ENCODE measurements at places on chromosomes 11 and 22. TPM values are rescaled to one million over a fixed set of nuclear protein-coding genes. Genes with fewer than 3 reads are reported as not detected.

- DNase-seq = no peak
These were observed 130.7 kb downstream of the SNX19 start for GRCh38 chr11:130785380-130786116.

- no peak for DNase-seq
These were observed 98.5 kb upstream of the RTL6 start for GRCh38 chr22:44596396-44597125.

GRCh38 chr11:133910101-133910500 is 46.7 kb downstream of the IGSF9B start:
- DNase-seq = no peak

DNA sequence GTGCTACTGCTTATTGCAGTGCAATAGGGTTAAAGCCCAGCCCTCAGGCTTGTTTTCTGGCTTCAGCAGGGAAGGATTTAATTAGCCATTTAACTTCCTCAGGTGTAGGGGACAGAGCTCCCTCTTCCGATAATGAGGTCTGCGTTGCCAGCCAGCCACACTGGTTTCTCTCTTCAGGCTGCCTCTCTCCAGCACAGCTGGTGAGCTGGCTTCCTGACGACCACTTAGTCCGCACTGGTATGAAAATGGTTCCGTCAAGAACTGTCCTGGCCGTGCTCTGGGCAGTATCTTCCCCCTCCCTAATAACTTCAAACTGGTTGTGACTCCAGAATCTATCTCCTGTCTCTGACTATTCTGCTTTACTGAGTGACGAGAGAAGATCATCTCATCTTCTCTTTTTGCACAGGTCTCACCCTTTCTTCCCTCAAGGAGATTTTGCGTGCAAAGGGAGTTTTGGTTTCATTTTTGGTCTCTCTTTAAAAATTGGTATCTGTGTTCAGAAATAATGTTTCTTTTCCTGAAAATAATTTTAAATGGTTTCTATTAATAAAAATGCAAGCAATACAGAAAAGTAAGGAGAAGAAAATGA is 49.2 kb downstream of the CNTN5 start:
- DNase-seq = no peak

GRCh38 chr22:35133702-35134380 is 67.9 kb downstream of the ISX start:
- DNase-seq = no peak

GRCh38 chr11:62922653-62923431 is 1.7 kb upstream of the CHRM1 start:
- DNase-seq = peak; percentile 52

GRCh38 chr22:27617214-27617881 is 184.2 kb downstream of the MN1 start:
- no peak for DNase-seq

- peak; percentile 82 for DNase-seq
These were observed 1.4 kb downstream of the PNPLA2 start for GRCh38 chr11:819943-820649.

DNA sequence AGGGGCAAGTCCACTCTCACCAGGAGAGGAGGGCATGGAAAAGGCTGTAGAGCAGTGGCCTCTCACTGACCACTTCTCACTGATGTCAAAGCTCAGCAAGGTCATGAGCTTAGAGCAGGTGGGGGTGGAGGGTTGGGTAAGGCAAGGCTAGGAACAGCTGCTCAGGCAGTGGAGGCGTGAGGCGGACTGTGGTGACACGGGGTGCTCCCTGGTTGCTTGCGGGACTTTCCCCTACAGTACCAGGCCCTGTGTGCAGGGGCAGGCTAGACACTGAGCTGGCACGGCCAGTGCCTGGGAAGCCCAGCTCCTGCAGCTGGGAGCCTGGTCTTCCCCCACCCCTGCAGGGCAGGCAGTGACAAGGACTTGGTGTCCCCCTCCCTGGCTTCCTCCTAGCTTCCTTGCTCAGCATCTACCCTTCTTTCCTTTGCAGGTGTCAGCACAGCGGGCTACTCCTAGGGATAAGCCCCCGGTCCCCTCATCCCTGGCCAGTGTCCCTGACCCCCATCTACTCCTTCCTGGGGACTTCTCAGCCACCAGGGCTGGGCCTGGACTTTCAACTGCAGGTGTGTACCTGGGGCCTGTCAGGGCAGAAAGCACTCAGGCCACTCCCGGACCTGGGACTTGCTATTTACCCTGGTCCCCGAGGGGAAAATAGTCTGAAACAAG is 45.6 kb downstream of the PISD start:
- peak; percentile 82 for DNase-seq

GRCh38 chr11:122663764-122664163 is 8.2 kb downstream of the UBASH3B start:
- DNase-seq = no peak

GRCh38 chr11:17528906-17529843 is 15.0 kb downstream of the USH1C start:
- DNase-seq = no peak

The ASCL2 gene
- 8.7 TPM for total RNA-seq

The DEFB131B gene
- not detected for total RNA-seq

The P4HA3 gene
- total RNA-seq = not detected

The MYEOV gene
- not detected for total RNA-seq

The FAM181B gene
- total RNA-seq = not detected

The CRKL gene
- 84.9 TPM for total RNA-seq
